Stimulated activated CD4-positive, alpha-beta T cell treated with anti-CD3 and anti-CD28 coated beads, TNF-alpha, amount 100 ng/mL, for 1 hour (primary cell): ENCODE measurements at places on chromosomes 11 and 22.

DNA sequence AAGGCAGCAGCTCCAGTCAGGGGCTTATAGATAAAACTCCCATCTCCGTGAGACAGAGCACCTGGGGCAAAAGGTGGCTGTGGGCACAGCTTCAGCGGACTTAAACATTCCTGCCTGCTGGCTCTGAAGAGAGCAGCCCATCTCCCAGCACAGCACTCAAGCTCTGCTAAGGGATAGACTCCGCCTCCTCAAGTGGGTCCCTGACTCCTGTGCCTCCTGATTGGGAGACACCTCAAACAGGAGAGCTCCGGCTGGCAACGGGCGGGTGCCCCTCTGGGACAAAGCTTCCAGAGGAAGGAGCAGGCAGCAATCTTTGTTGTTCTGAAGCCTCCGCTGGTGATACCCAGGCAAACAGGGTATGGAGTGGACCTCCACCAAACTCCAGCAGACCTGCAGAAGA, 279.4 kb downstream of the LARGE1 start:
- no peak for DNase-seq

- no peak for DNase-seq
Measured at GRCh38 chr11:17740649-17741235, 6.2 kb downstream of the KCNC1 start.

DNA sequence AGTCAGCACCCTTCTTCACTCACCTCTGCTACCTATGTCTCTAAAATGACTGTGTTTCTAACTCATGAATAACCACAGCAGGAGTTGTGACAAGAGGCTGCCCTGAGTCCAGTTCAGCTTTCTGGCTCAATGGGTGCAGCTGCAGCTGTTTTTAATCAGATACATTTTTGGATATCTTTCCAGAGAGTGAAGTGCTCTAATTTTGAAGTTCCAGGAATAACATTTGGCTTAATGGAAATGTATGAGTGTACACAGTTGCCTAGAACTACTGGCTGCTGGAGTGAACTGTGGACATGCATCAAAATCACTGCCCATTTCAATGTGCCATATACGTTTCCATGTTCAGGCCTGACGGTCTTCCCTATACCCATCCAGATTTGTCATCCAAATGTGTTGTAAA, 769.5 kb upstream of the ANO3 start:
- no peak for DNase-seq

DNA sequence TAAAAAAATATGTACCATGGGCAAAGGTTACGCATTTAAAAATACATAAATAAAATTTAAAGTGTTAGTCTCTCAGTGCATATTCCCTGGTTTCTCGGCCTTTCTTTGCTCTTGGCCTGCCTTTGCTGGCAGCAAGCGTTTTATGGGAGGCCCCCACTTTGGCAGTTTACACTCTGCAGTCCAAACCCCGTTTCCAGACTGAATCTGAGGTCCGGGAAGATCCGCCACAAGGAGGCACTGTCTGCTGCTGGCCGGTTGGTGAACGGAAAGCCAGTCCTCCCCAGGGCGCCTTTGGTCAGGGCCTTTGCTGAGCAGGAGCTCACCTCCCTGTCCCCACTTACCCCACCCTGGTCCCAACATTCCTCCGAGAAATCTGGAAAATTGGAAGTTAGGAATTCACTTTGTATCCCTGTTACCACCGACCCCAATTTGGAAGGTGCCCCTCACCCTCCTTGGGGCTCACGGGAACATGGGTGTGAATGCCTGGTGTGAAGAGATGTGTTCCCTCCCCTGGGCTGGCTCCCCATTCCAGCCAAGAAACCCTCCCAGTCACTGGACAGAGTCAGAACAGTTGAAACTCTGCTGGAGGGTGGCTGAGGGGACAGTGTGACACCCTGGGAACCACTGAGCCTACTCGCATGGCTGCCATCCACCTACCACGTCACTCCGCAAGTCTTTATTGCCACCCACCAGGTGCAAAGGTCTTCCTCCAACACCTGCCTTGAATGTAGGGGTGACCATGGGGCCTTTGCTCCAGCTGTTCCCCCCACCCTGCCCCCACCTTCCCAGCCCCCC, 9.4 kb upstream of the SF1 start:
- DNase-seq = peak; percentile 34

GRCh38 chr22:30206944-30207343, 39.6 kb downstream of the LIF start:
- DNase-seq = no peak

- DNase-seq = no peak
Measured at GRCh38 chr11:116170526-116171120, 602.2 kb downstream of the BUD13 start.

DNA sequence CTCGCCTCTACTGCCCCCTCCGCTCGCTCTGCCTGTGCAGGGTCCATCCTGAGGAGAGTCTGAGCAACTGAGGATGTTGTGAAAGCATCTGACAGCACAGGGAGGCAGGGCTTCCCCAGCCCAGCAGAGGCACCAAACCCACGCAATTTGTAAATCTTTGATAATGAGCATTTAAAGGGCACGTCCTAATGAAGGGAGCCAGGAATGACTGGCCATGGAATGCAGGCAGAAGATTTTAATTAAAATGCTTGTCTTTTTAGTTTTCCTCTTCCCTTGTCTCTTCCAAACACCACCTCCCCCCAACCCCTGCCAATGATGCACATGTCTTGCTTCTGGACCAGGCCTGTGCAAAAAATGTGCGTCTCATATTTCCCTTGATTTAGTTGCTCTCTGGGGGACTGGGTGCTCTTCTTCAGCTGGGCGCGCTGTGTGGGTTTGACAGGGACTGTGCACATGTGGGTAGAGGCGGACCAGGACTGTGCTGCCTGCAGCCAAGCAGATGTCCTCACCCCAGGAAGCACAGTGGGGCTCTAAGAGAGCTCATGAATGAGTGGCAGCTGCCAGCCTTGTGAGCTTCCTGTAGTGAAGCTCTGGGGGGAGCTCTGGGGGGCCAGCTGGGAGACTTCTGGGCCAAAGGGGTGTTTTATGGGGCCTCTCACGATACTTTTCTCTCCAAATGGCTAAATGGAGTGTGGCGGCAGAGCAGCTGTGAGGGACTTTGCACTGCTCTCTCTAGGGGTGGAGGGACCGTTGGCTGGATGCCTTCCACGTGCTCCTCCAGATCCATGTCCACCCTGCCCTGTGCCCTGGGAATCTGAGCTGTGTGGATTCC, 273.5 kb downstream of the ST3GAL4 start:
- DNase-seq = no peak

GRCh38 chr11:64119700-64120099, 46.2 kb downstream of the MACROD1 start:
- no peak for DNase-seq

- no peak for DNase-seq
Measured at GRCh38 chr11:7573193-7573557, 59.4 kb downstream of the PPFIBP2 start.

DNA sequence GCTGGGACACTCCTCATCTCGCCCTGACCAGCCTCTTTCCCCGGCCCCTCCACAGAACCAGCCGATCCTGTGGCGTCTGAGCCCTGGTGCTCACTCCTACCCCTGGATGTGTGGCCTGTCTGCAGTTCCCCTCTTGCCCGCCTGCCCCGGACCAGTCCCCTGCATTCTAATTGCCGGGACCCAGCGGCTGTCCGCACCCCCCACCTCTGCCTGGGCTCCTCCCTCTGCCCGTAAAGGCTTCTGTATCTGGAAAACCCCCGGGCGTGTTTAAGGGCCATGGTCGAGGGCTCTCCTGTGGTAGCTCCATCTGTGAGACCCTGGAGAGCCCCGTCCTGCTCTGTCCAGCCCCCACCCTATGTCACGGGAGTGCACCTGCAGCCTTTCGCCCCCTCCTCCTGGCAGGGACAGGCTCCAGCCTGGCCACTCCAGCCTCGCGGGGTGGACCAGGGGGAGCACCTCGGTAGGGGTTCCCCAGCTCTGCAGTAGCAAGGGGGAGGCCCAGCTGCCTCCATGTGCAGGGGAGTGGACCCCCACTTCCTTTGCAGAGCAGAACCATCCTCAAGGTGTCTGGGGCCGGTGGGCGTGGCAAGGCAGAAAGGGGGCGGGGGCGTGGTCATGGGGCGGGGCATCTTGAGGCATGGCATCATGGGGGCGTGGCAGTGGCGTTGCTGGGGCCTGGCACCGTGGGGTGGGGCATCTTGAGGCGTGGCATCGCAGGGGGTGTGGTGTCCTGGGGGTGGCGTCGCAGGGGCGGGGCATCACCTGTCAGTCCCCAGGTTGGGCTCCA, 430.4 kb downstream of the TBC1D22A start:
- DNase-seq = no peak

DNA sequence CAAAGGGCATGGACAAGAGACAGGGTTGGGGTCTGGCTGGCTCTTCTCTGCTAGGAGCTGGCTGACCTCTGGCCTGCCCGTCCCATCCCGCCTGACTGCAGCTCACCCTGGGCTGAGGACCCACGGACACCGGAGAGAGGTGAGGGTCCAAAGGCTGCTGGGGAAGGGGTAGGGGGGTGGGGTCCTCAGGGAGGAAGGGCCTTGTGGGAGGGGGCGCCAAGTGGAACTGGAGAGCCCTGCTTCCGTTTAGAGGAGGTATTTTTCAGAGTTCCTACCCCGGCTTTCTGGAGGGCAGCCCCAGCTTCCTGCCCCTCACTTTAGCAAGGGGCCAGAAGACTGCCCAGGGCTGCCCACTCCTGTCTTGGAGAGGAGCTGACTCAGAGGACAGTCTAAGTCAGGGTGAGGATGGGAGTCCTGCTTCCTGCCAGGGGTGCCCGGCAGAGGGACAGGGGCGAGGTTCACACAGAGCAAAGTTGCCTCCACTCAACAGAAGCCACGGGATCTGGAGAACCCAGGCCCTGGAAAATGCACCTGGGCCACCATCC, 7.1 kb downstream of the LARGE2 start:
- no peak for DNase-seq

DNA sequence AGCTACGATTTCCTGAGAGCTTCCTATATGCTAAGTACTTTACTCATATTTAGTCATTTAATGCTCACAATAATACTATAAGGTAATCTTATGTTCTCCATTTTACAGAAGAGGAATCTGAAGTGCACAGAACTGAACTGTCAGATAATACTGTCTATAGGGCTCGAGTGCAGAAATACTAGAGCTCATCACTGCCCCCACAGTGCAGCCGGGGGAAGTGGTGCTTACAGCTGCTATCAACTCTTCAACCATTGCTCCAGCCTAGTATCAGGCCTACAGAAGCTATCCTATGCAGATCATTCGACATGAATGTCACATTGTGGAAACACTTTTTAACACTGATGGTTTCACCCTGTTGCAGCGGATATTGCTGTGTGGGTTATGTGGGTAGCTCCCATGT, 929.9 kb downstream of the NTM start:
- DNase-seq = no peak

- DNase-seq = no peak
Measured at GRCh38 chr11:17972987-17973386, 39.9 kb downstream of the SERGEF start.

- no peak for DNase-seq
Measured at GRCh38 chr11:10454878-10455631, at the start of gene AMPD3. TSS of gene AMPD3 (plus strand) at chr11:10455264. CDS start at chr11:10461520, 6,256 bp downstream.

DNA sequence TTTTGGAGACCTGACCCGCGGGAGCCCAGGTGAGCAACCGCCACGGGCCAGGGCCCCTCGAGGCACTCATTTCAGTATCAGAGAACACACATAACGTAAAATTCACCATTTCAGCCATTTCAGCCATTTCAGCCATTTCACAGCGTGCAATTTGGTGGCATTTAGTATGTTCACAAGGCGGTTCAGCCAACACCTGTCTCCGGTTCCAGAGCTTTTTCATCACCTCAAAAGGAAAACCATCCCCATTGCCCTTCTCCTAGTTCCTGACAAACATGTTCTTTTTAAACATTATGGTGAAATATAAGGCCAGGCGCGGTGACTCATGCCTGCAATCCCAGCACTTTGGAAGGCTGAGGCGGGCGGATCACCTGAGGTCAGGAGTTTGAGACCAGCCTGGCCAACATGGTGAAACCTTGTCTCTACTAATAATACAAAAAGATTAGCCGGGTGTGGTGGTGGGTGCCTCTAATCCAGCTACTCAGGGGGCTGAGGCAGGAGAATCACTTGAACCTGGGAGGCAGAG, 119.3 kb downstream of the KCNQ1 start:
- DNase-seq = no peak

DNA sequence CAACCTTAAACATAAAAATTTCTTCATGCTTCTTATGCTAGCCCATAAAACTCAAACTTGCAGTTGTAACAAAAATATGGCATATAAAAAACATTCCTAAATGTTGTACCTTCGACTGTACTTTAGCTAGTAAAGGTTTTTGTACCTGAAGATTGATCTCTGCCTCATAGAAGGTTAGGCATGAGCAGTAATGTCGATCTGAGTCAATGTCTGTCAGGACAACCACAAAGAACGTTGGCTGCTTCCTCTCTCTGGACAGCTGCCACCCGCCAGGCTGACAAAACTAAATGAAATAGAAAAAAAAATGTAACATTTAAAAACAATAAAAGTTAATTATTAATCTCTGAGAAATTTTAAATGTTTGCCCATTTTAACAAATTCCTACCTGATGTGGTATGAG, 251.3 kb downstream of the SBF2 start:
- no peak for DNase-seq

DNA sequence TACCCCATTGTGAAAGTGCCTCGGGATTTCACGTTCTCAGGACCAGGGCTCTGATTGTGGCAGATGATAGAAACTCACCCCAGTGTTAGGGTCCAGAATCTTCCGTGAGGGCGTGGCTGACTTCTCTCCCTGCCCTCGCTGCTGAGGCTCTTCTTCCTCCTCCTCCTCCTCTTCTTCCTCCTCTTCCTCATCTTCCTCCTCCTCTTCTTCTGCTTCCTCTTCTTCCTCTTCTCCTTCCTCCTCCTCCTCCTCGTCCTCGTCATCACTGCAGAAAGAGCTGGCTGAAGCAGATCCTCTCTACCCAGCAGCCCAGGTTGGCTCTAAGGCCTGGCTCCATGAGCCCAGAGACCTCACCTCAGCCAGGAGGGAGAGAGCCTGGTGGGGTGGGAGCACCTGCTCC, 13.5 kb upstream of the CHADL start:
- DNase-seq = no peak

GRCh38 chr11:88695689-88696414, 358.3 kb upstream of the CTSC start:
- no peak for DNase-seq

DNA sequence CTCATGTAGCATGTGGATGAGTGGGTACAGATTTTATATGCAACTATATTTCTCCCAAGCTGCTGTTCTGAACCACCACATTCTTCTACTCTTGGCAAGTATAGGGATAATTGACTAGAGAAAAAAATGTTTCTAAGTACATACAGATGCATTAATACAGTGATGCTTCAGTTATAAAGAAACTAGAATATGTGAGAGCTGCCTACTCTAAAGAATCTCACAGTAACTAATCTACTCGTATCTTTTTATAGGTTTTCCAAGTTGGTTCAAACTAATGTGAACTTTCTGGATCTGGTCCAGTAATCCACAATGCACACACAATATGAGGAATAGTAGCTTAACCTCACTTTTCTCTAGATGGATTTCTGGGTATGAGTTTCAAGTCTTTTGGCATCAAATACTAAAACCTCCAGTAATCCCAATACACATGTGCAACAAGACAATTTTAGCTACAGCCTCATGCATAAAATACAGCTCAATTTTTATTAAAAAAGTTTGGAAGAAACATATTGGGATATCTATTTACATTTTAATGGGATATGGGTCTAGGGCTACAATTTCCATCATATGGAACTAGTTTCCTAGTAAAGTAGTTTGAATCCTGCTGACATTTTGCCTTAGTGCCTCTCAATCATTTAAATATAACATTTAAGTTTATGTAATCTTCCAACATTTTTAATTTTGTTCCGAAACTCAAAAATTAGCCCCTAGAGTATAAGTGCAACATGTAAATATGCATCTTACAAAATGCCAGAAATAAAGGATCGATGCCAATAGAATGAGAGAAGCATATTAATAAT, 2209.7 kb downstream of the LRRC4C start:
- DNase-seq = no peak

GRCh38 chr11:31714840-31715239, 96.3 kb downstream of the PAX6 start:
- DNase-seq = no peak
